ENCODE measurements at places on chromosomes 4 and X.

DNA sequence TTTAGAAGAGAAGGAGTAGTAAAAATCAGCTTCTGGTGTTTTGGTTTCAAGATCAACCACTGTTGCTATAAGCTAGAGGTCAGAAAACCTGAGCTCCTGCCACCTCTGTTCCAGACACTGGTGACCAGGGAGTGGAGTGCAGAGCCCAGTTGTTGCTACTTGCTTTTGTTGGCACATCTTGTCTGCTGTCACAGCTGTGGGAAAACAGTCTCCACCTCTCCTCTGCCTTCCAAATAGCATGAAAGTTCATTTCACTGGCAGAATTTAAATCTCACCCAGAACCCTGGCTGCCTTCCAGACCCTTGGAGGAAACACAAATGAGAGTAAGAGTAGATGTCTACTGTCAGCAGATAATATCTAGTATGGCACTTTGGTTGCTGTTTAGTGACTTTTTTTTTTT, 297.5 kb upstream of the KLF3 start:
- no peak for DNase-seq

GRCh38 chr4:89137231-89137630, 25.9 kb downstream of the TIGD2 start:
- no peak for DNase-seq

DNA sequence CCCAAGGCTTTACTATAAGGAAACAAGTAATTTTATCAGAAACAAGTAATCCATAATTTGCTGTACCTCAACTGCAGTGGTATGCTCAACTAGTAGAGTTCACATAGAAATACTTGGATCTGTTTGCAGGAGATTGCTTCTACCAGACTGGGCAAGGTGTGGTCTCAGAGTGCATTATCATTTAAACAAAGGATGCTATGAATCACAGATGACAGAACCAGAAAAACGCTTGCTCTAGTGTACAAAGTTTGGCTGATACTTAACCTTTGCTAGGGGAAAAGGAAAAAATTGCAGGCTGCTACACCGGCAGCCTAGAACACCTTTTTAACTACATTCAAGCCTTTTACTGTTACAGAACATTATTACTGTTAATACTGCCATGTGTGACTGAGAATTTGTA, 97.1 kb downstream of the ENOX2 start:
- DNase-seq = no peak

DNA sequence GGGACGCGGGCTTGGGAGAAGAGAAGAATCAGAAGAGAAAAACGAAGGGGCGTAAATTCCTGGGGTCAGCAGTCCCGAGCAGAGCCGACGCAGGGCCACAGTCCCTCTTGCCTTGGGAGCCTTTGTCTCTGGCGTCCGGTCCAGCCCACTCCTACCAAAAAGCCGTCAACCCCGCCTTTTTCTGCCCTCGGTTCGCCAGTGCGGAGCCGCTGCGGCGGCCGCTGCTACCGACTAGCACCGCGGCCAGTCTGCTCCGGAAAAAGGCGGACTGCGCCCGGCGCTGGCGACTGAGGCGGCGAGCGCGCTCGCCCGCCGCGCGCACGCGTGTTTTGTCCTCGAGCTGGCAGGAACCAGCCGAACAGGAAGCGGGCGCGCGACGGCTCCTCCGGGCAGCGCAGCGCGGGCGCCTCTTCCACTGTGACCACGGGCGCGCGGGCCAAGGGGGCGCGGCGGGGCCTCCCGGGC, 502 bp downstream of the HNRNPDL start:
- DNase-seq = no peak

- no peak for DNase-seq
Measured at GRCh38 chr4:176675810-176676209, 116.9 kb downstream of the VEGFC start.

DNA sequence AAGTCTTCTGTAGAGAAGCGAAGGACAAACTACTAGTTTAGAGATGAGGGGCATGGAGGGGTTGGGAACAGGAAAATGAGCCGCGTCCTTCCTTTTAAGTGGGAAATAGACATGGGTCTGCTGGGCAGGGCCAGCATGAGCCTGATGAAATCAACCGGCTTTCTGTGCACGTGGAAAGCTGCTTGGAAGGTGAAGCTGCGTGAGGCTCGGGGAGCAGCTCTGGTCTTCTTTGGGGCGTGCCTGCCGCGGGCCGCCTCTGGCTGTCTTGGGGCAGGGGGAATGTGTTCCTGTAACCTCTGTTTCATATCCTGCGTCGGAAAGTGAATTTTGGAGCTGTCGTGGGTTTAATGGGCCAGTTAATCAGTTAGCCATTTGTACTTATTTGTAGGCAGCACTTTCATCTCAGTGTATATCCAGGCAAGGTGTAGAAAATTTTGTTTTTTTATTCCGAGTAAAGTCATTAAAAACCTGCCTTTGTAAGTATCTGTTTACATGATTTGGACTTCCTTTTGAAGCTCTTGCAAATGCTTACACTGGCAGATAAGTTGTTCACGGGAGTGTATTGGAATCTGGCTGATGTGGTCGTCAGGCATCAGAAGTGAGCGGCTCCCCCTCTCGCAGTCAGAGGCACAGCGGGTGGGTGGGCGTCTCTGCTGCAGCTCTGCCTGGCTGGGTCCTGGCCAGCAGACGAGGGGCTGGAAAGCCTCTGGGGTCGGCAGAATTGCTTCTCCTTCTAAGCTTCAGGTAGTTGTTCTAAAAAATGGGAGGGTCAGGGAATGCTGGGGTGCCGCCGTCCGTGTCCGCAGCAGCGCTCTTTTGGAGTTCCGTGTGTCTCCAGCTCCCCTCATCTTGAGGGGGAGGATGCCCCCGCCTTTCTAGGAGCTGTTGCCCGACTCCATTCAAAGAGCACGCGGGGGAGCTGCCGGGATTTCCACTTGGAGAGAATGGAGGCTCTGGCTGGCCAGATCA, 70.5 kb upstream of the HGFAC start:
- no peak for DNase-seq

DNA sequence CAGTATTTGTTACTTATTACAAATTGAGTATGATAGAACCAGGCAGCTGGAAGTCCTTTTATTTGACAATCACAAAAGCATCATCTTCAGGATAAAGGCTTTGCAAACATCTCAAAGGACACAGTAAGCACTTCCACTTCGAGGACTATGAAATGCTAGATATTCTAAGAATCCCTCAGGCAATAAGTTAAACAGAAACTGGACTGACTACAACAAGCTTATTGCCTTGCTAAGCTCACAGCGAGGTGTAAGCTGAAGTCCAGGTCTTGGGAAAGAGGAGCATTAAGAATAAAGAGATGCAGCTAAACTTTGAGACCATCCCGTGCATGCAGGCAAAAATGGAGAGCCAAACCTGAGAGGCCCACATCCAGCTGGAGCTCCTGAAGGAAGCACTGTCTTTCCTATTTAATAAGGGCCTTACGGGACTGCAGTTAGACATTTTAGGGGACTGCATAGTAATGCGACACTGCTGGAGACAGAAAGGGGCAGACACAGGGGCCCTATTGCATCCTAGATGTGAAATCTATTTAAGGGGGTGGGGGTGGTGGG, 38.7 kb downstream of the DCHS2 start:
- no peak for DNase-seq

DNA sequence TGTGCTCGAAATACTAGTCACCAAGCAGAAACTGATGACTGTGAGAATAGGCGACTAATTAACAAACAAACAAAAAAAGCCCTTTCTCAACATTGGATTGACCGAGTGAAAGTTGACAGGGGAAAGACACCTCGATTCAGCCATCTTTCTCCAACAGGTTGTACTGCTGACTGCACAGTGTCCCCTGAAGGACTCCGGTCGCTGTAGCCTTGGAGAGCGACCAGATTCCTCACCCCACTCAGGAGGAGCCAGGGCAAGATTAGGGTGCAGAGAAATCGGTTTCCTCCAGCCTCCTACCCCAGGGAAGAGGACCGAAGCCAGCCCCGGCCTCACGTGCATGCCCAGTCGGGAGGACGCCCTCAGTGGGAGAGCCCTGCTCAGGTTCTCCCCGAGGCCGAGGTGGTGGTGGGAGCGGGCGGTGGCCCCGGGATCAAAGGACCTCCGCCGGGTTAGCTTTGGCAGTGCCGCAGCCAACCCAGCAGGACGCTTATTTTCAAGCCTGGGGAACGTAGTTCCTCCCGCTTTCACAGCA, 1.1 kb upstream of the RAP1GDS1 start:
- DNase-seq = no peak

GRCh38 chr4:137069473-137069872, 462.8 kb downstream of the PCDH18 start:
- no peak for DNase-seq

DNA sequence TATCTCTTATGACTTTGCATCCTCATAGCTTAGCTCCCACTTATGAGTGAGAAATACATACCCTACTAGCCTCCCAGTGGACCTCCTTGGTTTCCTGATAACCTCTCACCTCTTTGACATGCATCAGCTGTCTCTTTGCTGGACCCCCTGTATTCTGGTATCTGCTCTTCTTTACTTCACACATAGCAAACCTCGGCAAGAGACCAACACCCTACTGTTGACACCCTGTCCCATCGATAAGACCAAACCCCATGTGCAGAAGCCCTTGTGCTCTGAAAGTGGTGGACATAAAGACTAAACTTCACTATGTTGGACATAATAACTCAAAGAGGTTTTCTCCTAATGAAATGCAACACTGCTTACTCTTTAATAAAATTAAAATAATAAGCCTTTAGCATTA, 75.7 kb downstream of the RNF150 start:
- DNase-seq = no peak

DNA sequence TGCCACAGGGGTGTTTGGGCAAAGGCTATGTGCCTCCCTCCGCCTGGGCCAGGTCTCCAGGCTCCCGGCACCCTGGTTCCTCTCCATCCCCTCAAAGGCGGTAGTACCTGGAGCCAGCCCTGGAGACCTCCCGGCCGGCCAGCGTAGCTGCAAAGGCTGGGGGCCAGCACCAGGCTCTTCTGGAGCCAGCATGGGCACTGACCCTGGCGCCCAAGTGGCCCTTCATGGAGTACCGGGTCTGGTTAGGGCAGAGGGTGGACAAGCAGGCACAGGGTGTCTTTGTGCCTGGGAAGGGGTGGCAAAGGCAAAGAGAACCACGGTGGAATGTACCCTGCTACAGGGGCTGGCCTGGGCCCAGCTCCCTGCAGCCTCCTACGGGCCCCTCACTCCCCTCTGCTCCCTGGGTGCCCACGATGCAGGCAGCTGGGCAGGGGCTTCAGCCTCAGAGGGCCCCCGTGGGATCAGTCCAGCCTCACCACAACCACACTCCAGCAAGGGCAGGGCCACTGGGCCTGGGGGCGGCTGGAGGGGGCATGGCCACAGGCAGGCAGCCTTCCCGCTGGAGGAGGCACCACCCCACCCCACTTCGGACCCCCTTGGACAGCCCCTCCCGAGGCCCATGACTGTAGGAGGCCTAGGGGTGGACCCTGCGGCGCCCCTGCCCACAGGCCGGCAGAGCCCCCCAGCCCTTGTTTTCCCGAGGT, 112.9 kb upstream of the NKX1-1 start:
- no peak for DNase-seq

- no peak for DNase-seq
Measured at GRCh38 chr4:33160126-33160525, 2440.0 kb downstream of the PCDH7 start.

DNA sequence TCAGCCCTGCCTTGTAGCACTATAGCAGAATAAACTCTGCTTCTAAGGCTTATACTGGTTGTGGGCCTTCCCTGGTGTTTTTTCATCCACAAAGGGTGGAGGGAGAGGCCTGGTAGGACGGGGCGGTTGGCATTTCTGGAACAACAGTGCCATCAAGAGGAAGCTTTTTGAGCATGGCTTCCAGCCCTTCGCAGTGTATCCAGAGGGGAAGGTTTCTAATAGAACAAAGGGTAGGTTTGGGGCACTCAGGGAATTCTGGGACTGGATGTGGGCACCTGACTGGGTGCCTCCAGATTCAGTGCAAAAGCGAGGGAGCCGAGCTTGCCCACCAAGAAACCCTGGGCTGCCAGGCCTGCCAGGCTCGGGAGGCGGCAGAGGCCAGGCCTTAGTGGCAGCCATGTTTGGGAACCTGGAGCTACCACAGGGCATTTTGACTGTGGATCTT, 229.6 kb upstream of the AGTR2 start:
- DNase-seq = peak; percentile 89

DNA sequence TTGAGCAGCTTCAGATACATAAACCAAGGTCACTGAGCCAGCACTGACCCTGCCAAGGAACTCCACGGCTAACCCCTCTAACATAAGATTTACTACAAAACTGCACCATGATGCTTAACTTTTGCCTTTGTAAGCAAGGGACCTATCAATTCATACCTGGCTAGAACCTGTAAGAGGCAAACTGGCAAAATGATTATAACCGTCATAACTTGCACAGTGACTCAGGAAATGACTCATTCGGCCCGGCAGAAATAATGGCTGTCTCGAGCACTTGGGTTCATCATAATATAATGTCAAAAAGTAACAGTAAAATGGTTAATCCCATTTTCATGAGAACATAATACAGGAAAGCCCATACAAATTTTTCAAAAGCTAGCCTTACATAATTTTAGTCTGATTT, 17.2 kb downstream of the RASGEF1B start:
- DNase-seq = no peak

DNA sequence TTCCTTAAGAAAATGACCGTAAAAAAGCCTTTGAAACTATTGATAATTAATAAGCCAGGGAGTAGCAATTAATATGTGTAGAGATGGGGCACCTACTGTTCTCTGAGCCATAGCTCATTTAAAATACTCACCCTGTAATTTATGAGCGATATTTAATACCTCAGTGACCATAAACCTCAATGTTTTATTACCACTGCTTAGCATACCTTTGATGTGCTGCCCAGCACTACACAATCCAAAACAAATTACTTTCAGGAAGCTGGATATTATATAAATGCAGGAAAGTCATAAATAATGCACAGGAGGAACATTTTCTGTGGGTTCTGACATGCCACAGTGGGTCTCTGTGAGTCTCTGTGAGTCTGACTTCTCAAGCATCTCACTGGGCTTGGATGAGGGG, 166.1 kb upstream of the RPL34 start:
- DNase-seq = no peak

- DNase-seq = no peak
Measured at GRCh38 chrX:107678957-107679740, 50.8 kb downstream of the PRPS1 start.

- DNase-seq = peak; percentile 77
Measured at GRCh38 chr4:108018040-108018883, 28.6 kb downstream of the HADH start.

- no peak for DNase-seq
Measured at GRCh38 chr4:8293131-8293975, 23.8 kb downstream of the HTRA3 start.

DNA sequence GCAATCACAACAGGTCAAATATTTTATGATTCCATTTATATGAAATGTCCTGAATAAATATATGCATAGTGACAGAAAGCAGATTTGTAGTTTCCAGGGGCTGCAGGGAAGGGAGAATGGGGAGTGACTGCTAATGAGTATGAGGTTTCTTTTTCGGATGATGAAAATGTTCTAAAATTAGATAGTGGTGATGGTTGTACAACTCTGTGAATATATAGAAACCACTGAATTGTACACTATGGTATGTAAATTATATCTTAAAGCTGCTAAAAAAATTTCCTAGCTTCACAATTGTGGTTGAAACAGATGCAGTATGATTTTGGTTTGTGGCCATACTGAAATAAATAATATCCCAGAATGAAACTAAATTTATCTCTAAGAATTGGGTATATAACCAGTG, 12.9 kb upstream of the IL2 start:
- DNase-seq = no peak
